ENCODE measurements at places on chromosomes 12 and 14. TPM values are rescaled to one million over a fixed set of nuclear protein-coding genes. Genes with fewer than 3 reads are reported as not detected.

ASIC1 gene
- 5.8 TPM for total RNA-seq

WIF1 gene
- total RNA-seq, result not detected

PLEK2 gene
- total RNA-seq, result 1.9 TPM

PGF gene
- 29.1 TPM for total RNA-seq

PARP11 gene
- total RNA-seq, result 18.2 TPM

TAS2R20 gene
- total RNA-seq, result 4.3 TPM

CCDC196 gene
- total RNA-seq, result not detected

Data from aorta (tissue), 5 donors.